ENCODE measurements at places on chromosomes 13 and 19. TPM values are rescaled to one million over a fixed set of nuclear protein-coding genes. Genes with fewer than 3 reads are reported as not detected.

DNA sequence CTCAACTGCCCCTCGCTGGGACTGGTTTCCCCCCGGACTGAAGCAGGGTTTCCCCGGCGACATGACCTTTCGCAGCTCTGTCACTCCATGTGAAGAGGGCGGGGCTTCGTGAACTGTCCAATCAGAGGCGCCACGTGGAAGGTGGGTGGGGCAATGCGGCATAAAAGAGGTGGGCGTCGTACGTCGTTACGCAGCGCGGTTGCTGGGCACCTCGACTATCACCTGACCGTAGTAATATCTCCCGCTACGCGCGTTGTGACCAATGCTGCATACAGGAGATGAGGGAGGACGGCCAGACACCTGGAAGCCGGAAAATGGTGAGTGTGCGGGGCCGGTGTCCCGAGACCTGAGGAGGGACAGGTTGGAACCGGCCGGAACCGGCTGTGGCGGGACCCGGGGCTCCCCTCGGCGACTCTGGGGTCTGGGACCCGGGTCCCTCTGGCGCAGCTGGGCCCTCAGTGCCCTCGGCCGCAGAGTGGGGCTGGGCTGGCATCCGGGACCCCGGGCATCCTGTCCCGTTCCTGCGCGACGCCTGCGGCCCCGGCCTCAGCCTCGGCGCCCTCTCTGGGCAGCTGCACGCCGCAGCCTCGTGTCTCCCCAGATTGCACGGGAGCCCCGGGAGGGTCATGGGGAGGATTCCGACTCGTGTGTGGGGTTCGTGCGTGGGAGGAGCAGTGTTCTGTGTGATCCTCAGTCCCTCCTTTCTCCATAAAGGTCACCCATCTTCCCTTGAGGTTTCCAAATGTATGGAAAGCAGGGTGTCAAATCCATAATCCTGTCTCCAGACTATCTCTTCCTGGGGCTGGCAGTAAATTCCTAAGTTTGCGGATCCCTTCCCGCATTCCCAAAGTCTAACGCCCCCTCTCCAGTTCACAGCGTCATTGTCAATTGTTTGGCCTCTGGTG, 32.2 kb downstream of the ZNF136 start:
- no peaks in the 10 kb centered on the region for H3K4me1 ChIP-seq
- no peaks in the 10 kb centered on the region for H3K27me3 ChIP-seq
- peak; percentile 91 for DNase-seq
- peak overlapping the region; percentile 44 for H3K4me3 ChIP-seq
- peaks cover 24% of the 10 kb centered on the region for H3K36me3 ChIP-seq

GRCh38 chr19:29841209-29841558, 29.4 kb downstream of the CCNE1 start:
- no peaks in the 10 kb centered on the region for H3K36me3 ChIP-seq
- H3K4me3 ChIP-seq, result no peak overlapping the region
- H3K4me1 ChIP-seq, result no peaks in the 10 kb centered on the region

GRCh38 chr13:98801626-98802418, 49.4 kb upstream of the SLC15A1 start:
- H3K36me3 ChIP-seq, result no peaks in the 10 kb centered on the region
- peaks cover 27% of the 10 kb centered on the region for H3K4me1 ChIP-seq
- no peaks in the 10 kb centered on the region for H3K27me3 ChIP-seq
- H3K27ac ChIP-seq, result peak overlapping the region; percentile 55

- no peak for DNase-seq
- no peaks in the 10 kb centered on the region for H3K27me3 ChIP-seq
- no peak overlapping the region for H3K27ac ChIP-seq
- no peaks in the 10 kb centered on the region for H3K36me3 ChIP-seq
Observed at GRCh38 chr13:103164251-103164650, 98.0 kb upstream of the SLC10A2 start.

DNA sequence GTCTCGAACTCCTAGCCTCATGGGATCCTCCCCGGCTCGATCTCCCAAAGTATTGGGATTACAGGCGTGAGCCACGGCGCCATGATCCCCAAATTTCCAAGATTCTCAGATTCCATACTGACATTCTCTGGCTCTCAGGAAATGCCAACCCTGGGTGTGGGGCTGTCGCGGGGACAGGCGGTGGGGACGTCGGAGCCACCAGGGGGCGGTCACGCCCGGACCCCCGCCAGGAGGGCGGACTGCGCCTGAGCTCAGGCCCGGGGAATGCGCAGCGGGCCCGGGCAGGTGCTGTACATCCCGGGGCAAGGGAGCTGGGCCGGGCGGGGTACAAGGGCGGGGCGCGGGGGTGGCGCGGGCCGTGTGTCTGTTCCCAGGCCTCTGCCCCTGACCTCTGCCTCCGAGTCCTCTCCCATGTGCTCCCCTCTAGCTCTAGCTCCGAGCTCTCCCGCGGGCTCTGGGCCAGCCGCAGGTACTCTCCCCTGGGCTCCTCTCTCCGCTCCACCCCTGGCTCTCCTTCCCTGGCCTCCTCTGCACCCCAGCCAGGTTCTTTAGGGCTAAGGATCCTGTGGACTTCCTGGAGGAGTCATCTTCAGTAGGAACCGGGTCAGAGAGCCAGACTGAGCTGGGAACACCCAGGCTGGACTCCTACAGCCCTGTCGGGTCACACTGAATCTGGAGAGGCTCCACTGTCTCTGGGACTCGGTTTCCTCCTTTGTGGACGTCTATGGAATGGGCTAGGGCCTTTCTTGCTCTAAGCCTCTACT, 2.4 kb downstream of the PPP1R13L start:
- H3K36me3 ChIP-seq, result peaks cover 7% of the 10 kb centered on the region
- no peaks in the 10 kb centered on the region for H3K27me3 ChIP-seq
- H3K4me3 ChIP-seq, result no peak overlapping the region
- peak; percentile 62 for DNase-seq

DNA sequence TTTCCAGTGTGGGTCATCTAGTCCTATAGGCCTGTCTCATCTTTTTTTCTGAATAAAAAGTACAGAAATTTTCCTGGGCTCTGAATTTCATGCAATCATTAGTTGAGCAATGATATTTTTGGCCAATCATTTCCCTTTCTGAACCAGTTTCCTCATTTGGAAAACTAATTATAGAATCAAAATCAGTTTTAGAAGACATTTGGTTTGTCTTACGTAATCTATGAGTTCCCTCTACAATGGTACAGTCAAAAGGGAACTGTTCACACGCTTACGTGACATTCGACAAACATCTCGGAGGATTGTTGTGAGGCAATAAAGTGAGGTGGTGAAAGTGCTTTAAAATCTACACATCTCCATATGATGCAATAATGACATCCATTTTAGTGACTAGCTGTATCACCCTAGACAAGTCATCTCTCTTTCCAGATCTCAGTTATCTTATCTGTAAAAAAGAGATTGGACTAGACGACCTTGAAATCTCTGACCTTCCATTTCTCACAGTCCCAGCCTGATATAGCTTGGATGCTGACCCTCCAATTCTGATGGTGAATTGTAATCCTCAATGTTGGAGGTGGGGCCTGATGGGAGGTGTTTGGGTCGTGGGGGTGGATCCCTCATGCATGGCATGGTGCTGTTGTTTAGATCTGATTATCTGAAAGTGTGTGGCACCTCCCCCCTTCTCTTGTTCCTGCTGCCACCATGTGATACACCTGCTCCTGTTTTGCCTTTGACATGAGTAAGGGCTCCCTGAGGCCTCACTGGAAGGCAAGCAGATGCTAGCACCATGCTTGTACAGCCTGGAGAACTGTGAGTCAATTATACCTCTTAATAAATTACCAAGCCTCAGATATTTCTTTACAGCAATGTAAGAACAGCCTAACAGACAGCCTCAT, 26.7 kb downstream of the FLT1 start:
- no peaks in the 10 kb centered on the region for H3K36me3 ChIP-seq
- H3K27ac ChIP-seq, result no peak overlapping the region
- peaks cover 17% of the 10 kb centered on the region for H3K27me3 ChIP-seq
- no peak for DNase-seq

- no peak overlapping the region for H3K27ac ChIP-seq
- DNase-seq, result no peak
- H3K4me3 ChIP-seq, result no peak overlapping the region
- no peaks in the 10 kb centered on the region for H3K27me3 ChIP-seq
- 0 out of 2 replicates have a peak, but pooled peaks cover 5% of the 10 kb centered on the region for H3K4me1 ChIP-seq
Observed at GRCh38 chr13:114211446-114212157, 23.1 kb upstream of the CDC16 start.

Gene SSC5D
- polyA plus RNA-seq, result 2.6 TPM

Gene TUBB4A
- 2.3 TPM for polyA plus RNA-seq

Gene LAIR1
- polyA plus RNA-seq, result not detected

- H3K4me1 ChIP-seq, result no peaks in the 10 kb centered on the region
- no peak overlapping the region for H3K27ac ChIP-seq
- H3K4me3 ChIP-seq, result no peak overlapping the region
- no peaks in the 10 kb centered on the region for H3K27me3 ChIP-seq
- peaks cover 9% of the 10 kb centered on the region for H3K36me3 ChIP-seq
Observed at GRCh38 chr19:32489971-32490370, 84.4 kb downstream of the DPY19L3 start.

DNA sequence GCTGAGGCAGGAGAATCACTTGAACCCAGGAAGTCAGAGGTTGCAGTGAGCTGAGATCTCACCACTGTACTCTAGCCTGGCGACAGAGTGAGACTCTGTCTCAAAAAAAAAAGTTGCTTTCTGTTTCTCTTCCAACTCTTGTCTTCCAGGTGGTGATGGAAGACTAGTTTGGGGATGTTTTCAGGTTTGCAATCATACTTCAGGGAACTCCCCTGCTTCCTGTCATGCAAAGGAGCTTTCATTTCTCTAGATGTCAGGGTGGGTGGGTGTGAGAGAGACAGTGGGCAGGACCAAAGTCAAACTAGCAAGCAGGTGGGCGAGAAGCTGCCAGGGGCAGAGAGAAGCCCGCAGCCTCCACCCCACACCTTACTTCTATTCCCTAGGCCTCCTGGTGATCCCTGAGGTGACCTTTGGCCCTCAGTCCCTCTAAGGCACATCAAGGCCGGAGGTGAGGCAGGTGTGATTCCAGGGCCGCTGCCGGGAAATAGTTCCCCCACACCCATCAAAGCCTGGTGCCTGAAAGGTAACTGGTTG, 25.7 kb downstream of the CCNE1 start:
- no peak overlapping the region for H3K27ac ChIP-seq
- no peak for DNase-seq
- no peaks in the 10 kb centered on the region for H3K36me3 ChIP-seq
- H3K27me3 ChIP-seq, result 0 out of 2 replicates have a peak, but pooled peaks cover 6% of the 10 kb centered on the region
- no peak overlapping the region for H3K4me3 ChIP-seq

DNA sequence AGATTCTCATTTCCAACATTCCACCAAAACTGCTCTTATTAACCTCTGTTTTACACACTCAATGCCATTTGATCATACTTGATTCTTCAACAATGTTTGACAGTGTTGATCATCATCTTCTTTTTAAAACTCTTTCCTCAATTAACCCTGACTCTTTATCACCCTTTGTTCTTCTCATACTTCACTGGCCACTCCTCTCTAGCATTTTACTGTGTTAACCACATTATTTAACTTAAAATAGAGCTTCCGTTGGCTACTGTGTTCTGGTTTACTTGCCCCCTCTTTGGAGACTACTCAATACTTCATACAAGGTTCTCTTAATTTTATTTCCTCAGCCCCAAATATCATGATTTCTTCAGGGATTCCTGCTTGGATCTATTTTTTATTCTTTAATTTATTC, 121.1 kb upstream of the SPRY2 start:
- no peak for DNase-seq
- H3K27me3 ChIP-seq, result no peaks in the 10 kb centered on the region
- H3K4me3 ChIP-seq, result no peak overlapping the region
- no peaks in the 10 kb centered on the region for H3K4me1 ChIP-seq
- H3K36me3 ChIP-seq, result no peaks in the 10 kb centered on the region

Gene PTPRH
- polyA plus RNA-seq, result 1.1 TPM

Gene PROZ
- polyA plus RNA-seq, result not detected

Gene HS6ST3
- polyA plus RNA-seq, result under 0.01 TPM

GRCh38 chr19:12834976-12835757, 788 bp upstream of the RTBDN start:
- H3K4me3 ChIP-seq, result no peak overlapping the region
- H3K27ac ChIP-seq, result no peak overlapping the region
- no peaks in the 10 kb centered on the region for H3K27me3 ChIP-seq
- DNase-seq, result peak; percentile 85

Gene TNNI3
- polyA plus RNA-seq, result 9.1 TPM

Gene PSG1
- polyA plus RNA-seq, result 0.19 TPM

Gene RFPL4A
- polyA plus RNA-seq, result 0.06 TPM

DNA sequence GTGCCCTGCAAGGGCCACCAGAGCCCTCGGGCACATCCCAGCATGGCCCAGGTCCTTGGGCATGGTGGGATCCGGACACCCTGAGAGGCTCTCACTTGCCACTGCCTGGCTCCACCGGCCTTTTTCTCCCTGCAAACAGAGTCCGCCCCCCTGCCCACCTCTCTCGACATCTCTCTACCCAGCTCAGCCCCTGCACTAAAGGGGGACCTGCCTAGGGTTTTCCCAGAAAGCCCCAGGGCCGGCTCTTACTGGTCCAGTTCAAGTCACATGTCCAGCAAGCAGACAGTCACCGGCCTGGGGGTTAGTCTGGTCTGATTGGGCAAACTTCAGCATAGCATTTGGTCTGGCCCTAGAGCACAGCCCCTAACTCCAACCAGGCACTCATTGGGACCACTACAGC, 52.9 kb downstream of the SMARCA4 start:
- H3K27me3 ChIP-seq, result no peaks in the 10 kb centered on the region
- H3K27ac ChIP-seq, result no peak overlapping the region
- H3K4me3 ChIP-seq, result no peak overlapping the region
- H3K36me3 ChIP-seq, result peaks cover 74% of the 10 kb centered on the region

Gene TRPM4
- 16.9 TPM for polyA plus RNA-seq

DNA sequence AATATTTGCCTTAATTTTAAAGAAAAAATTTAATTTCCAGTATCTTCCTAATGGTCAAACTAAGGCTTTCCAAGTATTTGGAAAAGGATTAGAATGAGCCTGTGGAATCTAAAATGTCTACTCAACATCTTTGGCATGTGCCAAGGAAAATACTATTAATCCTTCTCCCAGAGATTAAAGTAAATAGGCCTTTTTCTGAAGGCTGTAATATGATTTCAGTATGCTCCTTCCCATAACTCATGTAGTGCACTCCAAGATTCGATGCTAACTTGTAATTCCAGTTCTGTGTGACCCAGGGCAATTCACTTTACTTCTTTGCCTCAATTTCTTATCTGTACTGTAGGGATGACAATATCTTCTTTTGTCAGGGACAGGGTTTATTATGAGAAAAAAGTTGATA, 196.9 kb downstream of the ZIC5 start:
- no peak overlapping the region for H3K4me3 ChIP-seq
- no peak for DNase-seq
- H3K36me3 ChIP-seq, result no peaks in the 10 kb centered on the region
- H3K27ac ChIP-seq, result no peak overlapping the region

Gene TMEM145
- polyA plus RNA-seq, result 0.37 TPM

- H3K36me3 ChIP-seq, result peaks cover 4% of the 10 kb centered on the region
- peak; percentile 58 for DNase-seq
- H3K27me3 ChIP-seq, result no peaks in the 10 kb centered on the region
- H3K27ac ChIP-seq, result peak overlapping the region; percentile 59
Observed at GRCh38 chr13:52158629-52159158, 703 bp downstream of the NEK3 start.

Gene C13orf46
- polyA plus RNA-seq, result 0.96 TPM
